ENCODE measurements at places on chromosomes 1 and 21.

DNA sequence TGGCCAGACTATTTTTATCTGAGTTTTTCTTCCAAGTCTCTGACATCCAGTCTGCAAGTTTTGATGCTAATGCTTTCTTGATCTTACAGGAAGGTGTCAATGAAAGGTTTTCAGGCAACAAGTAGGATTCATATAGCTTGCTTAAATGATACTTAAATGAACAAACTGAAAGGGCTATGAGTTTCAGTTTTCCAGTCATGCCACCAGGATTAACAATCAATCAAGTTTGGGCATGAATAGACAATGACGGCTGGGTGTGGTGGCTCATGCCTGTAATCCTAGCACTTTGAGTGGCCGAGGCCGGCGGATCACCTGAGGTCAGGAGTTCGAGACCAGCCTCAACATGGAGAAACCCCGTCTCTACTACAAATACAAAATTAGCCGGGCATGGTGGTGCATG is 34.3 kb upstream of the SLC16A1 start:
- no peak for DNase-seq

DNA sequence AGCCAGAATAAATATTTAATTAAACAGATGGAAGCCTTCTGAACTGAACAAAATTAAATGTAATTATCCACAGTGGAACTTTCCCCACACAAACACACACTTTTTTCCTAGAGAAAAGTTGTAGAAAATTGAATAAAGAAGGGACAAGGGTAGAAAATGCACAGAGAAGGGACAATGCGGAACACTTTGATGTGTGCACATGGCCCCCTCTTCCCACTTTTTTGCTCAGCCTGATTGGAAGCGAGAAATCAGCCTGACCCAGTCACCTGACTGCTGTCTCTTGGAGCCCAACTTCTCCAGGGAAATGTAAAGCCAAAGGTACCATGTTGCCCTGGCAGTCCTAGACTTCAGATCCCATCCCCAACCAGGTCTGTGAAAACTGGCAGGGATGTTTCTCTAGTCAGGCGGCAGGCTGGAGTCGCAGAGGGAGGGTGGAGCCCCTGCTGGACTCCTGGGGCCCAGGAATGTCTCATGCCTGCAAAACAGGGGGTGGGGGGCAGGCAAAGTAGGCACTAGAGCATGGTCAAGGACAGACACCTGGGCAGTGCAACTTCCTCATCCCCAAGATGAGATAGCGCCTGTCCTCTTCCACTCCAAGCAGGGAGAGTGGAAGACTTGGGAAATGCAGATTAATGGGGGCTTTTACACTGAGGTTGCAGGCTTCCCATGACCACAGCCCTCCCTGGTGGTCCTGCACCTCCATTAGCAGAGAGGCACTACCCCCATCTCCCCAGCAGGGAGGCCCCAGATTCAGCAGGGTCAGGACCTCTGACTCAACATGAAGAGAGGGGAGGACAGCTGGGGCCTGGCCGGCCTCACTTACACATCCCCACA is 2.8 kb downstream of the CERS2 start:
- no peak for DNase-seq

- no peak for DNase-seq
These were observed 1.5 kb downstream of the CDC7 start for GRCh38 chr1:91501971-91502671.

DNA sequence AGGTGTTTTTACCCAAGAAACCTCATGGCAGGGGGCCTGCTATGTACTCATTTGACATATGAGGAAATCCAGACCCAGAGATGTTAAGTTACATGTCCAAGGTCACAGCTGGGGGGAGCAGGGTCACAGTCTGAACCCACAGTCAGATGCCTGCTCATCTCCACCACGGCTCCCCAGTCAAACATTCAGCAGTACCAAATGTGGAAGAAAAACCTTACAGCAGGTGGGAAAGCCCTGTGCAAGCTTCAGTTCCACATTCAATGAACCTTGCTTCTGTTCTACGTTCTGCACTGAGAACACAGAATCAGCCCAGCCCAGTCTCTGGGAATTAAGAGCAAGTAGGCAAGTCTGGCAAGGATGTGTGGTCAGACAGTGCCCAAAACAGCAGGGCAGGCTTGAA is 35.2 kb downstream of the LRP8 start:
- no peak for DNase-seq

DNA sequence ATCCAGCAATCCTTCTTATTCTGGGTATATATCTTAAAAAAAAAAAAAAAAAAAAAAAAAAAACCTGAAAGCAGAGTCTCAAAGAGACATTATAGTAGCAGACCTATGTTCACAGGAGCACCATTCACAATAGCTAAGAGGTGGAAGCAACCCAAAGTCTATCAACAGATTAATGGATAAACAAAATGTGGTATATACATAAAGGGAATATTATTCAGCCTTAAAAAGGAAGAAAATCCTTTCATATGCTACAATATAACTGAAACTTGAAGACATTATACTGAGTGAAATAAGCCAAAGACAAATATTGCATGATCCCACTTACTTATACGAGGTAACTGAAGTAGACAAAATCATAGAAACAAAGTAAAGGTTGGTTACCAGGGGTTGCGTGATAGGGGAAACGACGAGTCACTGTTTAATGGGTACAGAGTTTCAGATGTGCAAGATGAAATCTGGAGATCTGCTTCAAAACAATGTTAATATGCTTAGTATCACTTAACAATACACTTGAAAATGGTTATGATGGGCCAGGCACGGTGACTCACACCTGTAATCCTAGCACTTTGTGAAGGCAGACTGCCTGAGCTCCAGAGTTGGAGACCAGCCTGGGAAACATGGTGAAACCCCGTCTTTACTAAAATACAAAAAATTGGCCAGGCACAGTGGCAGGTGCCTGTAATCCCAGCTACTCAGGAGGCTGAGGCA is 29.5 kb downstream of the PIK3R3 start:
- no peak for DNase-seq

- no peak for DNase-seq
These were observed 216.3 kb downstream of the COL11A1 start for GRCh38 chr1:102891868-102892625.

- DNase-seq, result no peak
These were observed 7.2 kb upstream of the SCMH1 start for GRCh38 chr1:41249319-41249718.

GRCh38 chr1:238457610-238458009 is 566.9 kb upstream of the ZP4 start:
- DNase-seq, result no peak

DNA sequence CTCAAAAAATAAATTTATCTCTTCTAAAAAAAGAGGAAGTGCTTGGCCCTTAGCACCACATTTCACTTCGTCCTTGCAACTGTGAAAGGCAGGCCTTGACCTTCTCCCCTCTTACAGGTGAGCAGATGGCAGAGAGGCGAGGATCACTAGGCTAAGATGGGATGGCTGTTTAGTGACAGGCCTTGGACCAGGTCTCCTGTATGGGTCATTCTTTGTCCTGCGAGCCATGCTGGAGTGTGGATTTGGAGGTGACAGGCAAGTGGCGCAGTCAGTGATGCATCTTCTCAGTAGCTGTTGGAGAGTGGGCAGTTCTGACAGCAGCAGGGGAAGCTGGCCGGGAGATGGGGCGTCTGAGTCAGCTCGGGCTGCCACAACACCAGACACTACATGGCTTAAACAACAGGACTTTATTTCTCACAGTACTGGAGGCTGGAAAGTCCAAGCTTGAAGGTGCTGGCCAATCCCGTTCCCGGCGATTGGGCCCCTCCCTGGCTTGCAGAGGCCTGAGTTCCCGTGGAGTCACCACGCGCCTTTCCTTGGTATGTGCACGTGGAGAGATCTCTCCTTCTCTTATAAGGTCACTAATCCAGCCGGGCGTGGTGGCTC is 16.5 kb downstream of the SLC27A3 start:
- DNase-seq, result no peak

DNA sequence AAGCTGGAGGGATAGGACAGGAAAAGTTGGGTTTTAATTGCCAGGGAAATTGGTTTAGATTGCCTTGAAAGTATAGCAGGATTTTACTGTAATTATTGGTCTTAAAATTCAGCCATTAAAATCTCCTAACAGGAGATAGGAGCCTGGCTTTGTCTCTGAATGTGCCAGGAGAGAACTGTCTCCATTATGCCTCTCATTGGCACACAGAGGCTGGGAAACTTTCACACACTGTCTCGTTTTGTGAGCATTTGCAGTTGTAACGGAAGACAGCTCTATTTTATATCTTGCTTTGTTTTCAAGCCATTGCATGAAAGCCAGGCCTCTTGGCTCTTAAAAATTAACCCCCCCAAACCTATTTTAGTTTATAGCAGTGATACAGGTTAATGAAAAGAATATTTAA is 12.5 kb downstream of the DNAJC6 start:
- no peak for DNase-seq

GRCh38 chr1:173467426-173467825 is 9.7 kb upstream of the PRDX6 start:
- DNase-seq, result no peak

- DNase-seq, result peak; percentile 28
These were observed 144.1 kb downstream of the TNR start for GRCh38 chr1:175599212-175599705.

- peak; percentile 47 for DNase-seq
These were observed 13.8 kb upstream of the NASP start for GRCh38 chr1:45569962-45570581.

DNA sequence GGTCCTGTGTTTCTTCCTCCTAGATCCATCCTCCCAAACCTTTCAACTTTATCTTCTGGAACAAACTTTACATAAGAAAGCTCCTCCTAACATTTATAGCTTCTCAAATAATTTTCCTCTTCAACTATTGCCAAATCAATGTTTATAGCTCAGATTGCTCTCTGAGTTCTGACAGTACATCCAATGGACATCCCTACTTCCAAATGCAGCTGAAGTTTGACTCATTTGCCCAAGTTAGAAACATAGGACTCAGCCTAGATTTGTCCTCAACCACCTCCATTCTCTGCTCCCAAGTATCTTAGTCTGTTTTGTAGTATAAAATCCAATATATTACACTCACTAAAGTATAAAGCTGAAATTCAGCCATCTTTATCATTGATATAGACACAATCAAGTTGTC is 62.6 kb downstream of the ALG14 start:
- DNase-seq, result no peak

DNA sequence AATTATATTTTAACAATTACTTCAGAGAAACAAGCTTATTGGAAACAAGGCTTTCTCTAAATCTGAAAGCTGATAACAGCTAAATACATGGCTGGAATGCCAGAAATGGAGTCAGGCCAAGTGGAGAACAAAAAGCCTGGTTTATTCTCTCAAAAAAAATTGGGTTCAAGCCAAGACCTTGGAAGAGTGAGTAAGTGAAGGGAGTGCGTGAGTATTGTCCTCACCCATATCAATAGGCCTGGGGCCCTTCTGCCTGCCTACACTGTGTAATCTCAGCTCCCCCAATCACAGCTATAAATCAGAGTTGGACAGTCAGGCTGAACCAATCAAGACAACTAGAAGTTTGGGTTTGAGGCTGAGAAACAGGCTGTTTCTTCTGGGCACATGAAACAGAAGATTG is 7.4 kb downstream of the KYAT3 start:
- no peak for DNase-seq

DNA sequence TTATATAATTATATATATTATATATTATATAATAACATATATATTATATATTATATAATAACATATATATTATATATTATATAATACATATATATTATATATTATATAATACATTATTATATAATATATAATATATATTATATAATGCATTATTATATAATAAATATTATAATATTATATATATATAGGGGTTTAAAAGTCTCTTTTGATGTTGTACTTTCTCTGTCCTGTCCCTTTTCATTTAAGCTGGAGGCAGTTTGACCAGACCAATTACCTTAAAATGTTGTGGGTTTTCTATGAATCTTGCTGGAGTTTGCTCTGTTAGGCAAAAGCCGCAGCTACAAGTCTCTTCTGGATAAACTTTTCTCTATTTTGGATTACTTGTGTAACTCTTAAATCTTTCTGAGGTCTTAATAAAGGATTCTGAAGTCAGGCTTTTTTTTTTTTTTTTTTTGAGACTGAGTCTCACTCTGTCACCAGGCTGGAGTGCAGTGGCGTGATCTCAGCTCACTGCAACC is 22.2 kb upstream of the KIF1B start:
- DNase-seq, result no peak

- no peak for DNase-seq
These were observed 783.2 kb upstream of the NEGR1 start for GRCh38 chr1:73065339-73066041.

GRCh38 chr1:225406976-225407725 is 20.7 kb downstream of the LBR start:
- no peak for DNase-seq

DNA sequence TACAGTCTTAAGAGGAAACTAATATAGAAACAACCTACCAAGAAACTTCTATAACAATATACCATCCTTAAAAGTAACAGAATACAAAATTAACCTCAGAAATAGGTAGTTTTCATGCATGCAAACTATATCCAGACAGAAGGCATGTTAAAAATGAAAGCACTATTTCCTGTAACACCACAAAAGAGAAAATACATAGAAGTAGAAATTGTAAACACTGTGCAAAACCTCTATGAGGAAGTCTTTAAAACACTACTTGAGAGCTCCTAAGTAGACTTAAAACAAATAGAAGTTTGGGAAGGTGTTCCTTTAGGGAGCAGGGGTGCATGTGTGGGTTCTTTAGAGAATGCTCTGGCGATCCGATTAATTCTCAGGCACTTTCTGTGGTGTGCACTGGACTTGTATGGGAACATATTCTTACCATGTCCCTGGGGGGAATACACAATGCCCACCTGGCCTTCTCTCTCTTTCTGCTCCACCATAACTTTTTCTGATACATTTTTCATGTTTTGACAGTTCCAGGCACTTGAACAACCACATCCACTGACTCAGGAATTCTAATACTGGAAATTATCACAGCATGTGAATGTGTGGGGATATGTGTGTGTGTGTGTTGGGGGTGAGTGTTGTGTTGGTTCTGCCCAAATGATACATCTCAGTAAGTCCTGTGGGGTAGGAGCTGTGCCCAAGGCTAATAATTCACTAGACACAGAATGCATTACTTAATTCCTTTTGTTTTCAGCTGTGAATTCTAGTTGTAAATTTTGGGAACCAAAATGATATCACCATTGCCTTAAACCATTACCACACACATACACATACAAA is 866.3 kb upstream of the B3GALT2 start:
- no peak for DNase-seq

- DNase-seq, result peak; percentile 88
These were observed at the start of gene ARHGEF2 for GRCh38 chr1:155978325-155978972. Gene ARHGEF2, minus strand, starts transcription at chr1:155978547. Its CDS starts 120 bp downstream, at chr1:155978427.

DNA sequence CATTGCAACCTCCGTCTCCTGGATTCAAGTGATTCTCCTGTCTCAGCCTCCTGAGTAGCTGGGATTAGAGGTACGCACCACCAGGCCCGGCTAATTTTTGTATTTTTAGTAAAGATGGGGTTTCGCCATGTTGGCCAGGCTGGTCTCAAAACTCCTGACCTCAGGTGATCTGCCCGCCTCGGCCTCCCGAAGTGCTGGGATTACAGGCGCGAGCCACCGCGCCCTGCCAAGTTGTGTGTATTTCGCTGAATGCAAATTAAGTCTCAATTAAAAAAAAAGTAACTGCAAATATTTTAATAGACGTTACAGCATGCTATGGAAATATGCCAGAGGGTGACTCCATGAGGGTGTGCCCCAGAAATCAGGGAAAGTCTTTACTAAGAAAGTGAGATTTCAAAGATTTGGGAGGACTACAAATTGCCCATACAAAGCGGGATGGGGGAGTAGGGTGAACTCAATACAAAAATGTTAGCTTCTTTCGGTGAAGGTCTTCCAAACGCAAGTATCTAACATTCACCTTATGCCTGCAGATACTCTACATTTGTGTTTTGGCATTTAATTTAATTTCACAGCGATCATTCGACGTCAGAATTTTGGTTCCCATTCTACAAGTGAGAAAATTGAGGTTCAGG is 85.6 kb downstream of the NKAIN1 start:
- no peak for DNase-seq

GRCh38 chr1:169363046-169363730 is 4.4 kb downstream of the NME7 start:
- DNase-seq, result no peak

All from GM18507 (cell line).